ENCODE measurements at places on chromosomes 16 and 17. TPM values are rescaled to one million over a fixed set of nuclear protein-coding genes. Genes with fewer than 3 reads are reported as not detected.

The ABCC3 gene
- 10.5 TPM for total RNA-seq

The TPSD1 gene
- not detected for total RNA-seq

The SLC2A4 gene
- total RNA-seq, result 10.6 TPM

The CCL18 gene
- total RNA-seq, result not detected

GRCh38 chr16:89040861-89041570 lies 52.6 kb upstream of the ACSF3 start:
- no peaks in the 10 kb centered on the region for H3K36me3 ChIP-seq
- DNase-seq, result no peak
- H3K27me3 ChIP-seq, result no peaks in the 10 kb centered on the region
- H3K27ac ChIP-seq, result no peak overlapping the region
- no peaks in the 10 kb centered on the region for H3K4me1 ChIP-seq

- H3K4me3 ChIP-seq, result no peak overlapping the region
- peaks cover 2% of the 10 kb centered on the region for H3K4me1 ChIP-seq
- DNase-seq, result no peak
- no peaks in the 10 kb centered on the region for H3K27me3 ChIP-seq
Measured at GRCh38 chr16:70563636-70564035, 40.0 kb downstream of the SF3B3 start.

All from liver (tissue), 10 donors.